ENCODE measurements at places on chromosomes 3 and 15. TPM values are rescaled to one million over a fixed set of nuclear protein-coding genes. Genes with fewer than 3 reads are reported as not detected.
A peak's percentile ranks its signal among the peaks of the same experiment; 100 is the strongest.

DNA sequence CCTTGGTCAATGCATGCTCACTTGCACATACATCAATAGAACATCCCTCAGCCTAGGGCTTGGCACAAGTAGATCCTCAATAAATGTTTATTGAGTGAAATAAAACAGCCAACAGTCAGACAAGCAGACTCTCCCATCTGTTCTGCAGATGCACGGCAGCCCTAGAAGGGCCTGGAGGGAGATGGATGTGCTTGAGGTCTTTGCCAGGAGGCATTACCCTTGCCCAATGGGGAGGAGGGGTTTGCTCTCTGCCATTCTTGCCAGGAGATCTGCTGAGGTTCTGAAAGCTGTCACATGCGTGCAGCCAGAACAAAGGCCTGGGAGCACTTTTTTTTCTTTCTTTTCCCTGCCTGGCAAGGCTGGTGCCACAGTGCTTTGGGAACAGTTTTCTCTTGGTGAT lies 349.3 kb upstream of the THRB start:
- no peak for DNase-seq

DNA sequence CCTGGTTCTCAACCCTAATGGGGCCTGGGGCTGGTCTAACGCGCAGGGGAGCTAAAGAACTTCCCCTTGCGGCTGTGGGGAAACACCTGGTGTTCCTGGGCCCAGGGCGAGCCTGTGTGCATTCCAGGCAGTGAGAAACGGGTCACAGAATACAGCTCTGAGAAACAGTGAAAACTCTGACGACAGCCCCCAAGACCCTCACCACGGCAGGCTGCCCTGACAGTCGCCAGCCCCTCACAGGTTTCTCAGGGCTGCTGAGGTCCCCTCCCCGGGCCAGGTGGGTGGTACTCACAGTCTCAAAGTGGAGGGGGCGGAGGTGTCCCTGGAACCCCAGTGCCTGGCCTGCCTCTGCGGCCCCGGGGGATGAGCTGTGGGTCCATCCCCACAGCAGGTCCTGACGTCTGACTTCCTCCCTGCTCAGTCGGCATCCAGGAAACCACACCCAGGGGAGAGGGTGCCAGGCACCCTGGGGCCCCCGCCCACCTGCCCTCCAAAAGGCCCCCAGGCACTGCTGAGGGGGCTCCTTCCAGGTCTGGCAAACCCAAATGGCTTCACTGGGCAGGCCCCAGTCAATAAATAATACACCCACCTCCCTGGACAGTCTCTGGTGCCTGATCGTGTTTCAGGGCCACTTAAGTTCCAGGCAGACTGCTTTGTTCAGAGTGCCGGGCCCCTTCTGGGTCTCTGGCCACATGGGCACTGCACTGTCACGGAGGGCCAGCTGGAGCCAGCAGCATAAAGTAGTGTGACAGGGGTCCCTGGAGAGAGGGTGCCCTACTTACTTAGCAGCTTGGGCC lies 57.7 kb downstream of the IQSEC1 start:
- no peak for DNase-seq

The GPR27 gene
- not detected for total RNA-seq

- no peak for DNase-seq
Measured at GRCh38 chr15:85554852-85555521, 174.6 kb downstream of the AKAP13 start.

The SMAD6 gene
- 3.5 TPM for total RNA-seq

DNA sequence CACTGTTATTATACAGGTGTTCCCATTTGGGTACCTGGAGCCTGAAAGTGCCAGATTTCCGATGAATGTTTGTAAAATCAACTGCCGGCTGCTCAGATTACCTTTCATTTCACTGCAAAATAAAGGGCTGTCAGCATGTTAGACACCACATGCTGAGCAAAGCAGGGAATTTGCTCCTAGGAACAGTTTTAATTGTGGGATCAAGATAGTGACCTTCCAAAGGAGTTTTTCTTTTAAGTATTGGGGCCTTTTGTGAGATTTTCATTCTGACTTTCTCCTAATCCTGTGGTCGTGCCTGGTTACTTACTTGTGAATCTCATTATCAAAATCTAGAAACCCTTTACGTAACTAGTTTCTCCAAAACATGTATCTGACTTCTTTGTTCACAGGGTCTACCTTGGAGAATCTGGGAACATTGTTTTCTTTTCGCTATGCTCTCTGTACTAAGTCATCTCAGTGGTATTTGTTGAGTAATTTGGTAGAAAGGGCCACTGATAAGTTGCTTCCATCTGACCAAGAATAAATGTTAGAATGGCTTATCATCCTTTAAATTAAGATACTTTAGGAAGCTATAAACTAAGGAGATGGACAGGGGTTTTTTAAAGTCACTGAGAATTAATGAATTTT lies 40.8 kb upstream of the LRTM1 start:
- no peak for DNase-seq

GRCh38 chr15:40595773-40596172 lies 1.7 kb downstream of the KNL1 start:
- DNase-seq, result no peak

GRCh38 chr3:38519000-38519399 lies 22.9 kb downstream of the EXOG start:
- no peak for DNase-seq

- no peak for DNase-seq
Measured at GRCh38 chr15:28269097-28269496, 52.9 kb downstream of the HERC2 start.

GRCh38 chr15:101361418-101361817 lies 66.4 kb upstream of the SNRPA1 start:
- no peak for DNase-seq

DNA sequence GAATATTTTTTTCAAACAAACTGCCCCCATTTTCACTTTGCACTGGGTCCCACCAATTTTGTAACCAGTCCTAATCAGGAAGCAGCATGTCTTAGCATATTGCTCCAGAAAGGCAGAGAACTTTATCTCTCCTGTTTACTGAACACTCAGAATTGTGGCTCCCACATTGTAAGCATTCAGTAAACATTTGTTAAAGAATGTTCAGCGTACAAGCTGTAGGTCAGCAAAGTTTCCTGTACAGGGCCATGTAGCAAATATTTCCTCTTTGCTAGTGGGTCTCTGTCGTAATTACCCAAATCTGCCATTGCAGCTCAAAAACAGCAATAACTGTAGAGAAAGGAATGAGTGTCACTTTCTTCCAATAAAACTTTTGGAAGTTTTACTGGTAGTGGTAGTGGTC lies 393.3 kb downstream of the GRM7 start:
- no peak for DNase-seq

DNA sequence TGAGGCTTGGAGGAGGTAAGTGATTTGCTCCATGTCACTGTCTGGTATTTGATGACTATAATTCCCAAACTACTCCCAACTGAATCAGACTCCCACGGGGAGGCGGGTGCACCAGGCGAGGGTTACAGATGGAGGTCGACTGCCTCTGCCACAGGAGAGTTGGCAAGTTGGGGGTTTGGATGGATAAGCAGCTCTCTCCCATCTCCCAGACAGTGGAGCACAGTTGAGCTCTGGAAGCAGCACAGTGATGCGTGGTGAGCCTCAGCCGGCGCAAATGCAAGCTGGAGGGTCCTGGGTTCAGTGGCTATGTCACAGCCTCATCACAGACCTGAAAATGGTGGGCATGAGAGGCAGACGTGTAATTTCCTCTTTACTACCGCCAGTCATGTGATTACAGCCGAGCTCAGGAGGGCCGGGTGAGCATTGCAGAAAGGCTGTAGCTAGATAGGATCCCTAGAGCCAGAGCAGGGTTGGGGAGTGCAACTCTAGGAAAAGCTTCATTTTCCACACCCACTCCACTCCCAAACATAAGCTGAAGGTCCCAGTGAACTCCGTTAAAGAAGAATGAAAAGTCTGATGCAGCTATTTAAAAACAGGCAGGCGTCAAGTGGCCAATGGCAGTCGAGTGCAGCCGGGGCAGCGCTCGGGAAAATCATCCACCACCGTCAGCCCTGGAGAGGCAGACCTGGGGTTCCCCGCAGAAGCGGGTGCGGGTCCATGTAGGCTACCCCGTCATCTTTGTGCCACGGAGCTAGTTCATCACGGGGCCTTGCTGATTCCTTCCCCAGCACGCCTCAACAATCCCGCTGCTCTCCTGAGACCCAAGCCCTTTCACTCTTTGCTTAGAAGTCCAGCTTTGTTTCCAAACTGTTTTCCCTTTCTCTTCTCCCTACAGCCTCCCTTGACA lies 33.3 kb upstream of the VPS8 start:
- no peak for DNase-seq

The TMCO5A gene
- total RNA-seq, result not detected

- peak; percentile 92 for DNase-seq
Measured at GRCh38 chr3:4741404-4742307, 237.6 kb upstream of the BHLHE40 start.

DNA sequence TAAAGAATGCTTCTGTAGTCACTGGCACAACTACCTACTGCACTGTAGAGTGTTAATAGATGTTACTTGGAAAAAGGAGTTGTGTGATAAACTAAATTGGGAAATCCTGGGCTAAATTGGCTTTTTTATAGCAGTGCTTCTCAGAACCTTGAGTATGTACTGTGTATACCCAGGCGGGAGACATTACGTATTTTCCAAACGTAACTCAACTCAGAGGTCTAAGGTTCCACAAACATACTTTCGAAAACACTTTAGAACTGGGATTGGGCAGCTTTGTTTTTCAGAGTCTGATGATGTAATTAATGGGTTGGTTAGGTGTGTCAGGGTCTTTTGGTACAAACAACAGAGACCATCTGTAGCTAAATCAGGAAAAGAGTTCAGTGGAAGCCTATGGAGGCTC lies 53.5 kb upstream of the CHST2 start:
- DNase-seq, result no peak

The STARD5 gene
- total RNA-seq, result 4.0 TPM

DNA sequence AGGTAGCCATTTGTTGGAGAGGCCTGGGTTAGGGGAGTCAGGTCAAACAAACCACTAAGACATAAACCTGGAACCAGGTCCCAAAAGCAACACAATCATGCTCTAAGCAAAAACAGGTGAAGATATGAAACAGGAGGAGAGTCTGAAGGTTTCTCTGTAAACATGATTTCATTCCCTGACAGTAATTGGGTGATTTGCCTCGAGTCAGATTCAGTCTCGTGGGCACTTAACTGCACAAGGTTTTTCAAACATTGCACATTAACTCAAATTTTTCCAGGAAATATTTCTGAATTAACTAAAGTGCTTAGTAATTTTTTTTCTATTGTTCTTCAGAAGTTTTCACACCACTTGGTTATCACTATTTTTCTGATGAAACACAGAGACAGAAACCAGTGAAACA lies 27.8 kb downstream of the RORA start:
- no peak for DNase-seq

The STAB1 gene
- 0.16 TPM for total RNA-seq

The ACTC1 gene
- 6,424 TPM for total RNA-seq

DNA sequence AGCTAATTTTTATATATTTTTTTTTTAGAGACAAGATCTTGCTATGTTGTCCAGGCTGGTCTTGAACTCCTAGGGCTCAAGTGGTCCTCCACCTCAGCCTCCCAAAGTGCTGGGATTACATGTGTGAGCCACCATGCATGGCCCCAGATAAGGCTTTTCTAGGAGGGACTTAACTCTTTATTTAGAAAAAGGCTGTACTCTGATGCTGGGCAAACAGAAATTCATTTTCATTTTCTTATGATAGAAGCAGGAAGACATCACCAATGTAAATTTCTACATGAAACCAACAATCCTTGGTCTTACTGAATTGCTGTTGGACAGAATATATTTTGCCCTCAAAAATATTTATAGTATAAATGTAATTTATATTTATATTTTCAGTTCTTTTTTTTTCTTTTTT lies 9.6 kb downstream of the NIPA1 start:
- no peak for DNase-seq

DNA sequence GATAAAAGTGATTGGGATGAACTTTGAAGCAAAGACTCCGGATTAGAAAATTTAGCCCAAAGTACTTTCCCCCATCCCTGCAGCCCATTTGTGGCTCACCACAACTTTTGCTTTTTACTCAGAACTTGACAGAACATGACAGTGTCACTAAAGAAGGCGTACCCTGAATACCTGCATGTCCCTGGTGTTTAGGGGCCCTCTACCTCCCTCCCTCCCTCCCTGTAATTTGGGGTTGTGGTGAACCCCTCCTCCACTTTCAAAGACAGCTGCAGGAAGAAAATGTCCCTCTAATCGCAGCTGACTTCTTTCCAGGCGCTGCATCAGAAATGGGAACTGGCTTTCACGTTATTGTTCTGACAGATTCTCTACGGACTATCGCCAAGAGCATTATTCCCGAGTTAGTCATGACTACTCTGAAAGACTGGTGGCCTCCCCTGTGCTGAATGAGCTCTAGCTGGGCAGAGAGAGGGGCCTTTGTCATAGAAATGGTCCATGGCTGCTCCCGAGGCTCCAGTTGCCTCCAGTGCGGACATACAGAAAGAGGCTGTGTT lies 93.2 kb upstream of the ARHGEF3 start:
- peak; percentile 84 for DNase-seq

- peak; percentile 27 for DNase-seq
Measured at GRCh38 chr3:145015253-145015652, 1043.6 kb downstream of the DIPK2A start.

DNA sequence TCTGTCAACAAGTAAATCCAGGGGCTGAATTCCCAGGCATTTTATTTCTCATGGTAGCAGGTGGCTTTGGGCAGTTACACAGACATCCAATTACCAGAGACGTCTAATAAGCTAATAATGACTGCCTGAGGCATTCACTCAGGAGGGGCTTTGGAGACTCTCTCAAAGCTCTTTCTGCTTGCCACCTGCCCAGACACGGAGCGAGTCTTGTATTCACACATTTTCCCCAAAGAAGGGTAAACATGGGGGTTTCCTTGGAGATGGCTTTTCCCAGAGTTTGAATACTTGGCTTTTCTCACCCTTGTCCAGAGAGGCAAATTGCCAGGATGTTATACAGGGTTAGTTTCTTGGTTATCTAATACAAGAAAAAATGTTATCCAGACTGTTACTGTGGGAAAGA lies 132.6 kb downstream of the DIPK2A start:
- peak; percentile 32 for DNase-seq

The TPRA1 gene
- total RNA-seq, result 41.6 TPM

All from myocyte (in vitro differentiated cells).